ENCODE measurements at places on chromosomes 12 and 14.

DNA sequence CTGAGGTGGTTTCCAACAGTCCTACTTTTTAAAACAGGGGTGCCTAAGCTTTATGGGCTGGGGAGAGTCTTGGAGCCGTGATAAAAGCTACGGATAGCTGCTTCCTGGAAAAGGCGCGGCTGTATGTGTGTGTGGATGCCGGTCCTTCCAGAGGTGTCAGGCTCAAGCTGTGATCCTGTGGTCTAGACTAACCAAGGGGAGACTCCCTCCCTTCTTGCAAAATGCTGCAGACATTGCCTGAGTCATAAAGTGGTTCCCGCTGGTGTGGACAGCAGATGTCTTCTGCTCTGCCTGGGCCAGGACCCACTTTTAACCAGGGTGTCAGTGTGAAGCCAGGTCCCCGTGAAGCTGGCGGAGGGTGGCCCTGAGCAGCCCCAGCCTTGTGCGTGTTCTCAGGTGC, 37.8 kb downstream of the CCDC92 start:
- DNase-seq, result no peak

DNA sequence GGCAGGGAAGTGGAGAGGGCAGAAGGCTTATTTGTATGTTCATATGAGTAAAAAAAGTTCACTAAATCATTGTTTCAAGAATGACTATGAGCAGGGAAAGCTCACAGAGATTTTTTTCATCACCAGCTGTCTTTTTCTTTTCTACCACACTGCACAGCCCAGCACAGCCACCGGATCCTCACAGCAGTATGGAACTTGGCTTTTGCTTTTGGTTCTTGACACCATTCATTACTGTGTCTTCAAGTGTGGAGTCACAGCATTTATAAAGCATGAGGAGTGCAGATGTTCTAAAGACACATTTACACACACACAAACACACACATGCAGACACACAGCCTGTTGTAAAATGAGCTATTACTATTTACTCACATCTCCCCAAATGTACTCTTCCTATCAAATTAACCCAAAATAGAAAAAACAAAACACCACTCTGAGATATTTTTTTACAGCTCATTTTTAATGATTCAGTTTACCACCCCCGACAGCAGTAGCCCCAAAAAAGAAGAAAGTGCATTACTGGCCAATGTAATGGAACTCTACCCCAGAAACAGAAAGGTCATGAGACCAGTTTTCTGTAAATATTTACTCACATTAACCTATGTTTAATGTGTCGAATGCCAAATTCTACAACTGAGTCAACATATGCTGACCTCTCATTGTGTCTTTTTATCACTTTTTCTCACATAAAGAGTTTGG, 60.5 kb downstream of the BTG1 start:
- no peak for DNase-seq

DNA sequence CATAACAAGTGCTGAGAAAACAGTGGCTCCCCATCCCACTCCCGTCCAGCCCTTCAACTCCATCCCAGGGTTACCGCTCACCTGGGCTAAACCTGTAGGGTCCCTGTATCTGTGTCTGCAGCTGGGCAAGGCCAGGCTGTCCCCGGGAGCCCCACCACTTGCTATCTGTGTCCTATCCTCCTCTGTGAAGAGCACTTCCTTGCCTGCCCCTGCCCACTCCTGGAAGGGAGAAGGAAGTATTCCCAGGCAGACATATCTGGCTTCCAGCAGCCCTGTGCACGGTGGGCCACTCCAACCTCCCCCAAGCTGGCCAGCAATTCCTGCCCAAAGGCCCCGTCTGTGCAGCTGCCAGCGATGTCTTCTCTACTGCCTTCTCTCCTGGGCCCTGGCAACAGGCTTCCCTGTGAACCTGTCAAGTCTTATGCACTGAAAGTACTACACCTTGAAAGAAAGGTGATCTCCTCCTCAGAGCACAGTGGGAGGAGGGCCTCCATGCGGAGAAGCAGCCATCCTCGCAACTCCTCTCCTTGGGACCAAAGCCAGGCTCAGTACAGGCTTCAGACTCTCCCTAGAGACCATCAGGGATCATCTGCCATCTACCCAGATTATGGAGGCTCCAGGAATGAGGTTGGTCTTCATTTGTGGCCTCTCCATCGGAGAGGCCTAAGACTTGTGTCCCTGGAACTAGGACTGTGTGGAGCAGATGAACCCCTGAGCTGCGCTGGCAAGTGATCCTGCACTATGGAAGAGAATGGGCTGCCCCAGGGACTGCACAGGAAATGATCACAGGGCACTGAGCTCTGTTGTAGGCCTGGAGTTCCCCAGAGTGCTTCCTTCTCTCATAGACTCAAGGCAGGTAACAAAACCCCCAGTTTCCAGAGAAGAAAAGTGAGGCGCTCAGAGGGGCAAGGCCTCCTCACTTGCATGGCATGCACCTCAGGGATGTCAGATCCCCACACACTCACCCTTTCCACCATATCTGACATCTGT, 663.6 kb downstream of the BCL11B start:
- peak; percentile 77 for DNase-seq

GRCh38 chr12:56634837-56635791, 5.0 kb upstream of the BAZ2A start:
- DNase-seq, result no peak

All from vagina (tissue), 2 donors.